ENCODE measurements at places on chromosomes 16 and 17.

DNA sequence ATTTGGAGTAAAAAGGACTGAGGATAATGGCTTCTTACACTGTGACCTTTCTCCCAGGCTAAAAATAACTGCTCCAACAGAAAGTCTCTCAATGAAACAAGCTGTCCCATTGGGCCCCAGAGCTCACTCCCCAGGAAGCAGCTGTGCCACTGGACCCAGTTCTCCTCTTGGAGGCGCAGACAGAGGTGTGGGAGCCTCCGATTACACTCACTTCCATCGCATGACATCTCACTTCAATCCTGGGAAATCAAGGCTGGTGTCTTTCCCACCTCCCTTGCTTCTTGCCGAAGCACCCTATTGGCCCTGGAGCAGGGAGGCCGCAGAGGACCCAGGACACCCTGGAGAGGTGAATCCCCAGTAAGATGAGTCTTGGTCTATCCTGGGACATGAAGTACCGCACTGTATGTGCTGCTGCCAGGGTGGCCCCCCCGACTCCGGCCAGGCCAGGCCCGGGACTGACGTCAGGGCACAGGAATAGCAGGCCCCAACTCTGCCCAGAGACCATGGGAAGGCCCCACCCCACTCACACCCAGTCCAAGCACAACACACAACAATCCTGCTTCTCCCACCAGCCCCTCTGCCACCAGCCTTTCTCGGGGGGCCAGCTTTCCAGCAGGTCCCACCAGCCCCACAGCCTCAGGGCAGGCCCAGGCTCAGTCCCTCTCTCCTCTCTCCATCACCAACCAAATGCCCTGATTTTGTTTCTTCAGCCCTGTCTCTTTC lies 29.5 kb downstream of the SRL start:
- DNase-seq, result no peak

DNA sequence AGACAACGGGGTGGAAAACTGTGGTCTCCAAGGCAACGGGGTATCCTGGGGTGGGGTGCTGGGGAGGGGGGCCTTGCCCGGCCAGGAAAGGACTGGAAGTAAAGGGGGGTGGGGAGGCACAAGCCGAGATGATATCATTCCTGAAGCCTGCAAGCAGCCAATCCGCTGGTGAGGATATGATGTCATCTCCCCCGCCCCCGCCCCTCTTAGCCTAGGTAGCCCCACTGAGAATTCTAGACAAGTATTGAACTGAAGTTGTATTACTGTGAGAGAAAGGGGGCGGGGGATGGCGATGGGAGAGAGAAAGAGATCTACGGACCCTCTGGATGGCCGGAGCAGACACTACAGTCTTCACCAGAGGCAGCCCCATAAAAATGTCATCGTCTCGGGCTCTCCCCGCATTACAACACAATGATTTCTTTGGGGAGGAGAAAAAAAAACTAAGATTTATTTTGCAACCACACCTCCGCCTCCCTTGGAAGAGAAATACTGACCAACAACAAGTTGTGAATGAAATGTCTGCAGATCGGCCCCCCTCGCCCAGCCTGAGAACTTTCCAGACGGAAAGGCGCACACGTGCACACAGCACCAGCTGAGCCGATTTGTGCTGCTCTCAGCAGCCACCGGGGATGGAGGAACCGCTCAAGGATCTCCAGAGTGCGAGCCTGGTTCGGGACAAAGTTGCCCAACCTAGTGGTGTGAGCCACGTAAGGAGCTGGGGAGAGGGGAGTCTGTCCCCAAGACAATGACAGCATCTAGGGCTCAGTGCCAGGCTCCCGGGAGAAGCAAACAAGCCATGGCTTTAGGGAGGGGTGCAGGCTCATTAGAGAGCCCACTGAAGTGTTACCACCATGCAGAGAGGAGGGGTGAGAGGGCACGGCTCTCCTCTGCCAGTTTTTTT lies 222.1 kb downstream of the SOX9 start:
- DNase-seq, result no peak

GRCh38 chr16:21638573-21638975 lies 13.8 kb downstream of the IGSF6 start:
- peak; percentile 34 for DNase-seq

- peak; percentile 72 for DNase-seq
Measured at GRCh38 chr16:89357055-89357816, 133.1 kb downstream of the ANKRD11 start.

GRCh38 chr17:43936434-43936833 lies 5.8 kb downstream of the PPY start:
- DNase-seq, result no peak

DNA sequence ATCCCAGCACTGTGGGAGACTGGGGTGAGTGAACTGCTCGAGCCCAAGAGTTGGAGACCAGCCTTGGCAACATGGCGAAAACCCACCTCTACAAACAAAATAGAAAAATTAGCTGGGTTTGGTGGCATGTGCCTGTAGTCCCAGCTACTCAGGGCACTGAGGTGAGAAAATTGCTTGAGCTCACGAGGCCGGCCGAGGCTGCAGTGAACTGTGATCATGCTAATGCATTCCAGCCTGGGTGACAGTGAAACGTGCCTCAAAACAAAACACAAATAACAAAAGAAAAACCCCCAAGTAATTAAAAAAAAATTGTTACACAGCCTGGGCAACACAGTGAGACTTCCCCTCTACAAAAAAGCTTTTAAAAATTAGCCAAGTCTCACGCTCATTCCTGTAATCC lies 5.0 kb downstream of the CCDC47 start:
- DNase-seq, result no peak

GRCh38 chr16:79041206-79041605 lies 559.3 kb downstream of the MAF start:
- DNase-seq, result no peak

DNA sequence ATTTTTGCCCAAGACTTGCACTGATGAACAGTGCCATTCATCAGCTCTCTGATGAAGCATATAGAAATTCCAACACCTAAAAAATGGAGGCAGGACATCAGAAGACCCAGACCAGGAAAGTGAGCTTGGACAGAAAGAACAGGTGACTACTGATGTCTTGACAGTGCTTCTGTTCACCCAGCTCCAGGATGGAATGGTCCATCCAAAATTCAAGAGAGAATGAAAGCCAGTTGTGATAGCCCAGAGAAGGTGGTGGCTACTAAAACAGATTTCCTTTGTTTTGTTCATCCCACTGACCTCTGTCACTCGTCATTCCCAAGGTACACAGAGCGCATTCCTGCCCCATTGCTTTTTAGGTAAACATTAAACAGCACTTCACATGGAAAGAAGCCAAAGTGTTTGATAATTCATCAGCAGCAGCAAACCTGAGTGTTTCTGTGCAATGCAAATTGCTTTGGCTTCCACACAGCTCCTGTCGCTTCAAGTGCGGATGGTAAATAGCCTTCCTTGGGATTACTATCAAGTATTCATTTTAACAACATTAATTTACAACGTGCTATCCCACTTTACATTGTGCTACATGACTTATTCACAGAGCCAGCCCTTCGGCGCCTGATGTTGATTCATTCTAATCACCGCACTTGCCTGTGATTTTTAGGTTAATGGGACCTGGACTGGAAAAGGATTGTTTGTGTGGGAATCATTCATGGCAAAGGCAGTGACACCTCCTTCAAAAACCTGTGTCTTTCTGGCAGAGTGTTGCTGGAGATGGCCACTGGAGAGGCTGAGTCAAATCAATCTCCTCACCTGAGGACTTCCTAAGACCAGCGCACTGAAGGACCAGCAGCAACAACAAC lies 65.1 kb upstream of the TOX3 start:
- DNase-seq, result no peak

DNA sequence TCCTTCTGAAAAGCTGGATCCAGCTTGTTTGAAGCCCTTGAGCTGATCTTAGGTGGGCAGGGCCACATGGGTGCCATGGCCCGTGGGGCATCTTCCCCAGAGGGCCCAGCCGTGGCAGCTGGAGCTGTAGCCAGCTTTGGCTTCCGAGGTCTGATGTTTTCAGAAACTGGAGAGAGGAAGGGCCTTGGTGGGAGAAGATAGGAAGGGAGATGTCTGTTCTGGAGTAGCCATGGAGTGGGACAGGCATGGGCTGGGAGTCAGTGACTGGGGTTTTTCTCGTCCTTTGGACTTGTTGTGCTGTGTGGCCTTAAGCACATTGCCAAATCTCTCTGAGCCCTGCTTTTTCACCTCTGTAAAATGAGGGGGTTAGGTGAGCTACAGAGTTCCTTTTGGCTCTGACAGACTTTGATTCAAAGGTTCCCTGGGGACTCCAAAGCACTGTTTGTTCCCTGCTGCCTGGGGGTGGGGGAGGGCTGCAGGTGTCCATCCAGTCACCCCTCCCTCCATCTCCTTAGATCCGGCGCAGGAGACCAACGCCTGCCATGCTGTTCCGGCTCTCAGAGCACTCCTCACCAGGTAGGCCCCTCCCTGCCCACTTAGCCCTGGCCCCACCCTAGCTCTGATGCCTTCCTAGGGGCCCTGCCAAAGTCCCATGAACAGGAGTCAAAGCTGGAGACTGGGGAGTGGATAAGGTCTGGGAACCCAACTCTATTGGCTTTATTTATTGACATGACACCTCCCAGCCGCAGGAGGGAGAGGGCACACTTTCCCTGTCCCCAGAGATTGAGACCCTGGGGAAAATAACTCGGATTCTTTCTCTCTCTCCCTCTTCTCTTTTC lies 2.1 kb downstream of the PPP1R1B start:
- DNase-seq, result no peak

DNA sequence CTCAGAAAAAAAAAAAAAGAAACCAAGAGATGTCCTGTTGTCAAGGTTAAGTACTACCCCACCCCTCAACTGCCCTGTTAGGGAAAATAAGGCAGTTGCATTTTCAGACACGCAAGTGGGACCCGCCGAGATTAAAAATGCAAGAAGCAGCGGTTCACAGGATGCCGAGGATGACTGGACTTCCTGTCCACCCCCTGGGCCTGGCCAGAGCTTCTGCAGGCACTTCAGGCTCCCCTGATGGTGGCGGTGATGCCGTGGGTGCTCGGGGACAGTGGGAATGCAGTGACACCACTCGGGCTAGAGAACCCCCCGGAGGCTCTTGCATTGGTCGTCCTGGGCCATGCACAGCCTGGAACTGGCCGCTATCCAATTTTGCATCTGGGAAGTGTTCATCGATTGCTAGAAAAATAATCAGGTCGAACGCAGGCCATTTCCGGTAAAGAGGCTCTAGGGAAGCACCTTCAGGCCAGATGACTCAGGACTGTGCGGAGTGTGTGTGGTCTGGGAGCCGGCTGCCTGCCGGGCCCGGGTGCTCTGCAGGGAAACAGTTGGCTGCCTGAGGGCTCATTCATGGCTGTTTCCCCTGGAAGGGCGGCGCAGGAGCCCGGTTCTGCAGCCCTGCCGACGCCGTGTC lies 13.4 kb upstream of the CRISPLD2 start:
- no peak for DNase-seq

- DNase-seq, result no peak
Measured at GRCh38 chr16:89090669-89091426, 2.8 kb upstream of the ACSF3 start.

- DNase-seq, result no peak
Measured at GRCh38 chr16:70696952-70697593, 11.2 kb upstream of the MTSS2 start.

- DNase-seq, result no peak
Measured at GRCh38 chr17:1779571-1780131, 17.8 kb downstream of the SERPINF1 start.

GRCh38 chr16:82638095-82638798 lies 11.5 kb downstream of the CDH13 start:
- no peak for DNase-seq

GRCh38 chr17:45143767-45144198 lies 4.5 kb upstream of the HEXIM1 start:
- no peak for DNase-seq

DNA sequence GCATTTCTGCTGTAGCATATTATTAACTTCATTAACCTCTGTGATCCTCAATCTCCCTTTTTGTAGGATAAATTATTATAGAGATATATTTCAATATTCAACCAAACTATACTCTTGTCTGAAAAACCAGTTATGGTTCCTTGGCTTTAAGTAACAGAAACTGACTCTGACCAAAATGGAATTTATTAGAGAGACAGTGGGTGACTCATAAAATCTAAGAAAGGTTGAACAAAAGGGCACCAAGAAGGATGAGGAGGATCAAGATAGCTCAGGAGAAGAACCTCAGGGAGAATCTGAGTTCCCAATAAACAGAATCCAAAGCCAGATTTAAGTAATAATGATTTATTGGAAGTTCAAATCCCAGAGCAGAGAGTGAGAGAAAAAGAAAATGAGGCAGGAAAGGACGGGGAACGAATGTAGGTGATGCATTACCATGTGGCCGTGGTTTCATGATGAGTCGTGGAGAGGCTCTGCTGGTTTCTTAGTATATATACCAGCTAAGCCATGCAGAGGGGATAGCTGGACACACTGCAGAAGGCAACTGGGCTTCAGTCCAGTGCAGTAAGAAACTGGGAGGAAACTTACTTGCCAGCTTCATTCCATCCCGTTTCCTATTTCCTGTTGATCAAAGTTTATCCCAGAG lies 151.5 kb upstream of the GOT2 start:
- DNase-seq, result no peak

DNA sequence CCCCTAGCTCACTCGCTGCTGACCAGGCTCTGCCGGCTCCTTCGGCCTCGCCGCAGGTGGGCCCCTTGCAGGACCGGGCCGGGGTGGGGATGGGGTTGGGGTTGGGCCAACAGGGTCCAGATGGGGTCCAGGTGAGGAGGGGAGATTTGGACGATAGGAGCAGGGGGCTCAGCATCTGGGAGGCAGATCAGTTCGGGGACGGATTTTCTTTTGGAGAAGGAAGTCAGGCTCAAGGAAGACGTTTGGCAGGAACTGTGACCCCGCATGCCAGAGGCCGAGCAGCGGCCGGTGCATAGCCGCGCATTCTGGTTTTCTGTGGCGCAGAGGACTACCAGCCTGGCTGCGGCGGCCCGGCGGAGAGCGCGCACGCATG lies 845 bp upstream of the ALDOA start:
- no peak for DNase-seq

DNA sequence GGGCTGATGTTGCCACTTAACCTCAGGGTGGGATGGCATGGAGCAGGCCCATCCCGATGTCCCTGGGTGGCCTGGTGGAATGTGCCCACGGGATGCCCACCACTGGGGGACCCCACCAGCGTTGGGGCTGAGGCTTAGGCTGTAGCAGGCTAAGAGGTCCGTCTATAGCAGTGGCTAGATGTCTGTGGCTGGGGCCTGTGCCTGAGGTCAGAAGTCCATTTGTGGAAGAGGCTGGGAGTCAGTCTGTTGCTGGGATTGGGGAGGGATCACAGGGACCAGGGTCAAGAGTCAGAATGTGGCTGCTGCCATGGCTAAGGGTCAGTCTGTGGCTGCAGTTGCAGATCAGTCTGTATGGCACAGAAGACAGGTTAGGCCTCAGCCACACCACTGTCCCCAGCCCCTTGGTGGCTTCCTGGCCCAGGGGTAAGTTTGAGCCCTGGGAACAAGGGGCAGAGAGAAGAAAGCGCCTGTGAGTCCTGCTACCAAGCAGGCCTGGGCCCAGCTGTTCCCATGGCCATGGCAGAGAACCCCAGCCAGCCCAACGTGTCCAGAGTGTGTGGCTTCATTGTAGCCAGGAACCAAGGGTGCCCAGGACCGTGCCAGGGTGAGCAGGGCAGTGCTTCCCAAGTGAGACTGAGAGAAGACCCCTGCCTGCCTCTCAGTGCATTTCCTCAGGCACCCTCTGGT lies 35.7 kb downstream of the RAI1 start:
- no peak for DNase-seq

All from T-helper 2 cell treated with Interferon-gamma antibody and Interleukin-4, amounts not matched to agents 5 μg/mL and 100 μg/mL, for 36 hours (primary cell).